ENCODE measurements at places on chromosomes 1 and 21.

GRCh38 chr1:60751306-60751705 lies 331.1 kb upstream of the NFIA start:
- no peak for DNase-seq

DNA sequence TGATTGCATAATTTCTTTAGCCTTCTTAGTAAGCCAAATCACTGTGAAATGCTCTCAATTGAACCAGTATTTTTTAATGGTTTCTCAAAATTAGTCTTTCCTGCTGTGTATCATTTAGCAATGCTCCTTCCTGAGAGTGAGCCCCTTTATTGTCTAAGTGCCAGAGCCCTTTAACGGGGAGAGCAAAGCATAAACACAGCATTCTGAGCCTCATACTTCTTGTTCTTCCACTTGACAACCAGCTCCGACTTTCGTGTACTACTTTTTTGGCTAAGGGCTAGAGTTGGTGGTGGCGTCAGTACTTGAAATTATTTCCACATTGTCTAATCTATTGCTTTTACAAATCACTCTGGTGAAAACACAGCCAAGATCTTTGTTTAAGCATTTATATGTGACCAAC lies 299.0 kb downstream of the TPR start:
- peak; percentile 9 for DNase-seq

- DNase-seq, result no peak
These were observed 221.6 kb downstream of the SEC16B start for GRCh38 chr1:177748080-177748801.

DNA sequence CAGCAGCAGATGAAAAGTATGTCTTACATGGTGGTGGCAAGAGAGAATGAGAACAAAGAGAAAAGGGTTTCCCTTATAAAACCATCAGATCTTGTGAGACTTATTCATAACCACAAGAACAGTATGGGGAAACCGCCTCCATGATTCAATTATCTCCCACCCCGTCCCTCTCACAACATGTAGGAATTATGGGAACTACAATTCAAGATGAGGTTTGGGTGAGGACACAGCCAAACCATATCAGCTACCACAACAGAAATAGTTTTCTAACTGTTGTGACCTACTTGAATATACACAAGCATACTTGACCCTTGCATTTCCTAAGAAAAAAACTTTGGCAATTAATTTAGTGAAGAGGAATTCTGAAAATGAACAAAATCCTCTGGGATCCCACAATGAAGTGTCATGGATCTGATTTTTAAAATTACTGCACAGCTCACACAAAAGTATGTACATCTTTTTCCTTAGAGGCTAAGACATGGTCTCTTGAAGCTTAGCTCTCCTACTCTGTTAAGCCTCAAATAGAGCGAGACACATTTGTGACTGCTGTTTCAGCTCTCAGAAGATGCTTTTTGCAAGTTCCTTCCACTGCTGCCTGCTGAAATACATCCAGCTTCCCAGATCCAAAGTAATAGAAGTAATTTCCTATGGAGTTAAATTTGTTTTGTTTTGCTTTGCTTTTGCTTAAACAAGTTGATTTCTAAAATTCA lies 265.8 kb downstream of the DPYD start:
- no peak for DNase-seq

- DNase-seq, result no peak
These were observed 29.4 kb downstream of the SPATA46 start for GRCh38 chr1:162347281-162347680.

- no peak for DNase-seq
These were observed 13.9 kb downstream of the LSS start for GRCh38 chr21:46214478-46215340.

GRCh38 chr1:19405195-19405760 lies 80.1 kb downstream of the CAPZB start:
- DNase-seq, result peak; percentile 61

GRCh38 chr1:62295921-62296491 lies 23.2 kb downstream of the KANK4 start:
- no peak for DNase-seq

- peak; percentile 49 for DNase-seq
These were observed 46.6 kb upstream of the RAB4A start for GRCh38 chr1:229224308-229224707.

- peak; percentile 91 for DNase-seq
These were observed 18.1 kb downstream of the USP48 start for GRCh38 chr1:21764615-21765423.
